ENCODE measurements at places on chromosomes 16 and 17.

GRCh38 chr17:38536661-38537060, 69.1 kb downstream of the SRCIN1 start:
- DNase-seq: no peak

GRCh38 chr17:79802736-79803420, 6.0 kb upstream of the CBX8 start:
- DNase-seq: no peak

DNA sequence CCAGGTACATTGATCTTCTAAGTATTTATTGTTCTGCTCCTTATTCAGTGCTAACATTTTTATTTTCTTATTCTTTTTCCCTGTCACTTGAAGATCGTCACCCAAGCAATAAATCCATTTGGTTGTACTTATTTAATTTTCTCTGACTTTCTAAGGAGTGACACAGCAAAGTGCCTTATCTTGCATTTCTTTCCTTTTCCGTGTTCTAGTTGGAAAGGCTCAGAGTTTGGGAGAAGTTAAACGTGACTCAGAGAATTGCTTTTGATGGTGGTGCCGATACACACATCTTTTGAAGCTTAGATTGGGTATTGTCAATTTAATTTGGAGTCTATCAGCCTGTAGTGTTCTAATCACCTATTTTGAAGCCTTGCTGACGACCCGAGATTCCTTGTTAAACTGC, 72.0 kb downstream of the PITPNC1 start:
- no peak for DNase-seq

DNA sequence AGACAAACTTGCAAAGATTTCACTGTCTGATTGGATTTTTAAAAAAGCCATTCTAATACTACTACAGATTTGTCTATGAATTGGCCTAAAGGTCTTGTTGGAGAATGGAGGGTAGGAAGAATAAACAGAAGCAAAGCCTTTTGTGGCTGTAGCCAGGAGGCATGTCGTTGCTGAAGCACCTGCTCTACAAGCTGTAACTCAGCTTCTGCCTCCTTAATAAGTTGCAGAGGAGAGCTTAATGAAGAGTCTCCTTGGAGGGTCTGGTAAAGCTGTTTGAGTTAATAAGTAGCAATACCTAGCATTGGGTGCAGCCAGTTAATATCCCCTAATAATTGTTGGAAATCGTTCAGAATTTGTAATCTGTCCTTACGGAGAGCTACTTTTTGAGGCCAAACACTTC, 10.0 kb upstream of the ZNF689 start:
- no peak for DNase-seq

DNA sequence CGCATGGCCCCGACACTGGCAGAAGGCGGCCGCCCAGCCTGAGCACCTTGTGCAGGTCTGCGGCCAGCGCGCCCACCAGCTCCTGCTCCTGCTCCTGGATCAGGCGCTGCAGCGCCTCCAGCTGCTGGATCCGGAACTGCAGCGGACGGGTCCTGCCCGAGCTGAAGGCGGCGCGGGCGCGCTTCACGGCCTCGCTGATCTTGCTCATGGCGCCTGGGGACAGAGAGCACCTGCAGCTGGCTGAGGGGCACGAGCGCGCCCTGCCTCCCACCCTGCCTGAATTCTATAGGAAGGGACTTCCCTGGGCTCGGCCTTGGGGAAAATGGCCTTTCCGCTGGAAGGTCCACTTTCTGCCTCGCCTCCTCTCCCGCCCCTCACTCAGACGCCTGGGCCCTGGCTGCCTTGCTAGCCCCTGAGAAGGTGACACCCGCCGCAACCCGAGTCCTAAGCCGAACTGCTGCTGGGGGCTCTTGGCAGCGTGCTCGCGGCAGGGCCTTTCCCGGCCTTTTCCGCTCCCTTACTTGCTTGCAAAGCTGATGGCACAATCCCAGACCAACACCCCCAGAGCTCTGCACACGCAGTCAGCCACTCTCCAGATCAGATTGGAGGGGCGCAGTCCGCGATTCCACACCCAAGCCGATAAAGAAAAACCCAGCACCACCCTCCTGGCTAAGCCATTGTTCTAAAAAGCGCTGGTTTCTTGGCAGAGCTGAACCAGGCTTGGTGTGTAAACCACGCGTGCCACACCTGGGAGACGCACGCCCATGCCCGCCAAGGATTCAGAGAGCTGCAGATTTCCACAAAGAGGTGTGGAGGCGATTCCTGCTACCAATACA, 3.0 kb downstream of the ALDH3A1 start:
- peak; percentile 90 for DNase-seq

DNA sequence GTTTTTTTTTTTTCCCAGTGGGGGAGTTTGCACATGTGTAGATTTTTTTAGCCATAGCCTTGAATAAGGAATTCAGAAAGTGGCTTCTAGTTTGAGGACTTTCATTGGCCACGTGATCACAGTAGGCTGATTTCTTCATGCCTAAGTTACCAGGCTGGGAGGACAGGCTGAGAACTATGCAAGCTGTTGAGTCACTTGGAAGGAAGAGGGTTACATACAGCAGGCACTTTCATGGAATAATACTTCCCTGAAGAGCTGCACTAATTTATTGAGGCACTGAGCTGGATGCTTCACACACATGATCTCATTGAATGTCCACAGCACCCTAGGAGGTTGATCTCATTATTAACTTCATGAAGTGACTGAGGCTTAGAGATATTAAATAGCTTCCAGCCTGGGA, 22.8 kb downstream of the PRKCB start:
- no peak for DNase-seq

DNA sequence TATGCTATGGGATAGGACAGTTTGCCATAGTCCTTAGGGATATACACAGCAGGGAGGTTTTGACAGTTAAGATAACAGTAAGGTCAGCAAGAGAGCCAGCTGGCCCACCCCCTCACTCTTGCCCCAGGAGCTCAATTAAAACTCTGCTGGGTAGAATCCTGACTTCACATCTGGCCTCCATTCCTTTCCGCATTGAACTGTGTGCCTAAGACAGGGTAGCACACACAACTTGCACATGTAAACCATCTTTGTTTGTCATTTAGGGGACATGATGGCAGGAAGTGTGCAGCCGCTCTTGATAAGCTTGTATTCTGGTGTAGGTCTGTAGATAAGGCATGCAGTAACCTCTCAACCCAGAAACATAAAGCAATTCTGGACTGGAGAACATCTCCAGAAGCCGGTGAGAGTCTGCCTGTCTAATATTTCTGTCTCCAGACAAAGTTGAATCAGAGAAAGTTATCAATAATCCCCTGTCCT, 5.2 kb downstream of the MINK1 start:
- DNase-seq: no peak
